ENCODE measurements at places on chromosomes 5 and 9.

- no peak for DNase-seq
Measured at GRCh38 chr5:169424670-169425378, 123.9 kb upstream of the SLIT3 start.

GRCh38 chr5:150500328-150500841 lies 7.5 kb upstream of the NDST1 start:
- no peak for DNase-seq

DNA sequence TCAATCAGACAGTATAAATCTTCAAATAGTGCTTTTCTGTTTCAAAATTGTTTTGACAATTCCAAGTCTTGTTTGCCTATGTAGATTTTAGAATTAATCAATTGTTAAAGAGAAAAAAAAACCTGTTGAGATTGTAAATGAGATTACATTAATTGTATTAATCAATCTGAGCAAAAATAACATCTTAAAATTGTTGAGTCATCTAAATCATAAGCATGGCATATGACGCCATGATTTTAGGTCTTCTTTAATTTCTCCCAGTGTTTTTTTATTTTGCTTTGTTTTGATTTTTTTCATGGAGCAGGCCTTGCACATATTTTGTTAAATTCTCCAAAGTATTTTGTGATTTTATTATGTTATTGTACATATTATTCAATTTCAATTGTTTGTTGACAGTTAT lies 988.0 kb upstream of the SEMA6A start:
- no peak for DNase-seq

DNA sequence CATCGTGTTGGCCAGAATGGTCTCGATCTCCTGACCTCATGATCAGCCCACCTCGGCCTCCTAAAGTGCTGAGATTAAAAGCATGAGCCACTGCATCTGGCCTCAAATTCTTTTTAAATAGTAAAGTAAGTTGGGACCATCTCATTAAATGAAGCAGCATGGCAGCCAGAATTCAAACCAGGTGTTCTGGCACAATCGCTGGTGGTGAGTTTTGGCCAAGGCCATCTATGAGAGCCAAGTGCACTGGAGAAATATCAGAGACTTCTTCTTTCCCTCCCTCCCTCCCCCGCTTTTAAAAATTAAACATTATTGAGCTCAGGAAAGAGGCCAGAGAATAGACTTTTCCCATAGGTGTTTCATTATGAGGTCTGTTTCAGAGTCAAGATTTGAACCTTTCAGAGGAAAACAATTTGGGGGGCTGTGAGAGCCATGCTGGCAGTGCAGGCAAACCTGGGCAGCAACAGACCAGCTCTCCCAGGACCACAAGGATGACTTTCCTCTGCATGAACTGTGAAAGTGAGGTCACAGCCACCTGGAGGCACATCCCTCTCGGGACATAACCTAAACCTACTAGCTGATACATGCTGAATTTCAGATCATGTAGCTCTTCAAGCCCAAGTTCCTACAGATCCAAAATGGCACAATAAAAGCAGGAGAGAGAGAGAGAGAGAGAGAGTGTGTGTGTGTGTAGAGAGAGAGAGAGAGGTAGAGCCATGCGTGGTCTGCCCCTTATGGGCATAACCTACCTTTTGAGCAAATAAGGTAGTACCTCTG lies 94.6 kb upstream of the DMRT1 start:
- DNase-seq: no peak

DNA sequence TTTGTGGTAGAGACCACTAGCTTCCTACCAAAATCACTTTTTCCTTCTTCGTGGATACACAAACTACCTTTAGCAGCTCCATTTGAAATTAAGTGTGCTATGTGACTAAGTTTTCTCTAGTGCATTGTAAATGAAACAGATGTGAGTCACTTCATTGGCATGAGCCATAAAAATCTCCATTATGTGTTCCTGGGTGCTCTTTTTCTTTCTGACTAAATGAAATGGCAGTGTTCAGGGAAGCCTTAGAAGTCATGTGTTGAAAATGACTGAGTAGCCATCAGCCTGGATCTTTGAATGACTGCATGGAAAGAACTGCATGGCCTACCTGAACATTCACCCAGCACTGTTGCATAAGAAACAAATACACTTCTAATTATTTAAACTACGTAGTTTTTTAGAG lies 107.9 kb downstream of the NDUFAF2 start:
- peak; percentile 86 for DNase-seq

- peak; percentile 1 for DNase-seq
Measured at GRCh38 chr9:9912459-9912858, 700.3 kb downstream of the PTPRD start.

- no peak for DNase-seq
Measured at GRCh38 chr5:119570910-119571309, 58.4 kb upstream of the FAM170A start.

DNA sequence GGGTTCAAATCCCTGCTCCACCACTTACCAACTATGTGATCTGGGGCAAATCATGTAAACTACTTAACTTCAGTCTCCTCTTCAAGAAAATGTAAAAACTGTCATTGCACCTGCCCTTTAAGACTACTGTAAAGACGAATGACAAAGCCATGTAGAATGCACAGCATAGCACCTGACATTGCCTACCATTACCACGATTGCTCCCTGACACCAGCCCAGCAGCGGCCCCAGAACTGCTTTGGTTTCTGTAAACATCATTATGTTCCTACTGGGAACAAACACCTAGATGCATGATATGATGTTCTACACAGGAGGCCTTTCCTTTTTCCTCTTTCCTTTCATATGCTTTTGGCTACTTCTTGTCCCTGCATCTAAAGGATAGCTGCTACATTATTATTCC lies 23.1 kb upstream of the PLPP6 start:
- no peak for DNase-seq

GRCh38 chr5:149795360-149795759 lies 65.2 kb downstream of the PPARGC1B start:
- DNase-seq: no peak

DNA sequence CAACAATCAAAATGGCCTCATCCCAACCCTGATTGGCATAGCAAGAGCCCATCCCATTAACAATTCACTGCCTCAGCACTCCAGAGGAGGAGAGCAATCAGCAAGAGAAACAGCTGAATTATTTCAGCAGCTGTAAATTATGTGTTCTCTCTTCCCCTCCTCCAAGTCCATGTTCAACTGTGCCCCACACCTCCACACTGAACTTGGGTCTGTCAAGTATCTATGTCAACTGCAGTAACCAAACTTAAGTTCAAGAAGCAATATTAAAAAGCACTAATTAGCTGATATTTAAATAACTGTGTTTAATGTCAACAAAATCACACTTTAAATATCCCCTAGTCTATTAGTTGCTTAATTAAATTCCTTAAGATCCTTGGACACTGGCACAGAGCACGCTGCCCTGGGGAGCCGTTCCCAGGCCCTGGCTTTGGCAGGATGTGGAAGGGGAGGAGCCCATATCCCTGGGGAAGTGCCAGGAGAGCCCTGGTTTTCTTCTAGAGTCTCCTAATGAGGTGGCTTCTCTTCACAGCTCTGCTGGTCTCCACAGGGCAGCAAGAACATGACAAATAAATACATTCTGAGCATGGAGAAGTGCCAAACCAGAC lies 50.6 kb downstream of the SIL1 start:
- DNase-seq: no peak

GRCh38 chr5:67006500-67006848 lies 190.1 kb downstream of the CD180 start:
- no peak for DNase-seq

DNA sequence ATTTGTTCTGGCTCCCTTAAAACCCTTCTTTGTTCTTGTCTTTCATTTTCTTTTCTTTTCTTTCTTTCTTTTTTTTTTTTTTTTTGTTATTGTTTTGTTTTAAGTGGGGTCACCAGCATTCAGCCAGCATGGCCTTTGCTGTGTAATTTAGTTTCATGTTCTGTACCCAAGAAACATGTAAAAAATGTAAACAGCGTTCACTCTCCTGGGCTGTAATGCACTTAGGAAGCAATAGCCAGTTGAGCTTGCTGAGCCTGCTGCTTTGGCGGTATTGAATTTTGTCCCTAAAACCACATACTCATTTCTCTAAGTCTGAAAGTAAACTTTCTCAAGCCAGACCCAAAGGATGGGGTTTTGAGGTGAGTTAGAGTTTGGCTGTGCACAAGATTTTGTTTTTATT lies 158.6 kb downstream of the PAPPA start:
- DNase-seq: no peak

- DNase-seq: peak; percentile 79
Measured at GRCh38 chr5:98307811-98308210, 465.7 kb upstream of the RGMB start.

DNA sequence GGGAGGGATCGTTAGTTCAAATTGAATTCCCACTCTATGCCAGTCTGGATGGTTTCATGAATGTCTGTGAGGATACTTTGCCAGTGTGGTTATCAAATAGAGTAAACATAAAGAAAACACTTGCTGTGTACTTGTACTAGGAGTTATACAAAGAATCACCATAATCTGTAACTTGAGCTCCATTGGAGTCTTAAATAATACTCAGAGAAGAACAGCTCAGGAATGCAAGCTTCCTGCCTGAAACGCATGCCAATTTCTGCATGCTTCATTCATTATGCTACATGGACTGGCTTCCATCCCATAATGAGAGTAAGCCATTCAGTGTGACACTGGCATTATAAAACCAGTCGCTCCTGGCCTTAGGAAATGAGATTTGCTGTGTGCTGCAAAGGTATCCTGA lies 351.4 kb downstream of the SEMA5A start:
- no peak for DNase-seq

DNA sequence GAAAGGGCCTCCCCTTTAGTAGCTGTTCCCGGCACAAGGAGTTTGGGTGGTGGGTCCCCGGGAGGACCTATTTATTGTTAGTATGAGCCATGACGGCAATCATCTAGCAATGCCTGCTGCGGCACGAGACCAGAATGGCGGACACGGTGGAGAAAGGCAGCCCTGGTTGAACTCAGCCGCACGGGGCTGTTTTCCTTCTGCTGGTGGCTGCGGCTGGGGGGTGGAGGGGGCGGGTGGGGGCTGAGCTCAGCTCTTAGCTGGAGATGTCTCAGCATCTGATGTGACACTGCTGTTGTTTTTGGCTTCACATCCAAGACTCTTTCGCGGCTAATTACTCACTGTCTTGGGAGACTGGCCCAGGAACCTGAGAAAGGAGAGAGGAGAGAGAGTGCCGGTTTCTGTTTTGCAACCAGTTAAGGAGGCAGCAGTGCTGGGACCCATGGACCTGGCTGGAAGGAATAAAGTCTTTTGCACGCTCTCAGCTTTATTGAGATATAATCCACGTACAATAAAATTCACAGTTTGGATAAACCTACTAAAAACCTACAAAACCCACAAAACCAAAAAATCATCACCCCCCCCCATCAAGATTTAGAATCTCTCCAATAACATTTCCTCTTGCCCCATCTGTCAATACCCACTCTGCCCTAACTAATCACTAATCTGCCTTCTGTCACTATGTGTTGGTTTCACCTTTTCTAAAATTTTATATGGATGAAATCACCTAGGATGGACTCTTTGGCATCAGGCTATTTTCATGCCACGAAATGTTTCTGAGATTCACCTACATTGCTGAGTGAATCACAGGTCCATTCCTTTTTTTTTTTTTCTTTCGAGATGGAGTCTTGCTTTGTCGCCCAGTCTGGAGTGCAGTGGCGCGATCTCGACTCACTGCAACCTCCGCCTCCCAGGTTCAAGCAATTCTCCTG lies 81.8 kb upstream of the NEURL1B start:
- DNase-seq: peak; percentile 86

- no peak for DNase-seq
Measured at GRCh38 chr9:15430920-15431844, 8.5 kb downstream of the SNAPC3 start.

DNA sequence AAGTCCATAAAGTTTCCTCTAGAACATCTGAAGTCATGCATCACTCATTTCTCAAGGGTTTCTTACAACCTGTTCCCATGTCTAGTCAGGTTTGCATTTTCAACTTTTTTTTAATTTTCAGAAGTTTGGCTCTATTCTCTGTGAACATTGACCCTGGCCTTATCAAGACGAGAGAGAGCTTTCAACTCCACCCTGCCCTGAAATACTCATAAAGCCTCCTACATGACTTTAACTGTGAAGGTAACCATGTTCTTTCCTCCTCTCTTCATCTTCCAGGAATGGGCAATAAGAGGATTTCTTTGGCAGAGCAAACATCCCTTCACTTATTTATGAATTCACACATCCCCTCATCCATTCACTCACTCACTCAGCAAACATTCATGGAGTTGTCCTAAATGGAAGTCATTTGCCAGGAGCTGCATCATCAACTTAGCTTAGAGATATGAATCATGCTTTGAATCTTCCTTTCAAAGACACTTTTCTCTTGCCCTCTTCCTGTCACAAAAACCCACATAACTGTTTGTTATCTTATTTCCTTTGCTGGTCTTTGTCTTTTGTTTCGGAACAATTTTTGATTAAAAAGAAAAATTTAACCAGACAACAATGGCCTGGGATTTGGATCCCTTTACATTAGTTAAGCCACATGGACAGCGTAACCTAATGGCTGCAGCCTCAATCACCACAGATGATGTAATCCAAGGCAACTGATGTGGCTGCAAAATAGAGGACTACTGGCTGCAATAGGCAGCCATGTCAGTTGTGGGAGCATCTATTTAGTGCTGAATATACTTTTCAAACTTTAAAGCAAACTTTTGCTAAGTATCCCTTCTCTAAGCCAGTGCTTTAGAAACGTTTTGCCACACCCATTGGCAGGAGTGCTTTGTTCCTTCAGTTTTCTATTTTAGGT lies 43.0 kb upstream of the GNAQ start:
- no peak for DNase-seq
